Progenitor cell of endocrine pancreas (in vitro differentiated cells): ENCODE measurements at places on chromosomes 16 and 17. TPM values are rescaled to one million over a fixed set of nuclear protein-coding genes. Genes with fewer than 3 reads are reported as not detected.

DNA sequence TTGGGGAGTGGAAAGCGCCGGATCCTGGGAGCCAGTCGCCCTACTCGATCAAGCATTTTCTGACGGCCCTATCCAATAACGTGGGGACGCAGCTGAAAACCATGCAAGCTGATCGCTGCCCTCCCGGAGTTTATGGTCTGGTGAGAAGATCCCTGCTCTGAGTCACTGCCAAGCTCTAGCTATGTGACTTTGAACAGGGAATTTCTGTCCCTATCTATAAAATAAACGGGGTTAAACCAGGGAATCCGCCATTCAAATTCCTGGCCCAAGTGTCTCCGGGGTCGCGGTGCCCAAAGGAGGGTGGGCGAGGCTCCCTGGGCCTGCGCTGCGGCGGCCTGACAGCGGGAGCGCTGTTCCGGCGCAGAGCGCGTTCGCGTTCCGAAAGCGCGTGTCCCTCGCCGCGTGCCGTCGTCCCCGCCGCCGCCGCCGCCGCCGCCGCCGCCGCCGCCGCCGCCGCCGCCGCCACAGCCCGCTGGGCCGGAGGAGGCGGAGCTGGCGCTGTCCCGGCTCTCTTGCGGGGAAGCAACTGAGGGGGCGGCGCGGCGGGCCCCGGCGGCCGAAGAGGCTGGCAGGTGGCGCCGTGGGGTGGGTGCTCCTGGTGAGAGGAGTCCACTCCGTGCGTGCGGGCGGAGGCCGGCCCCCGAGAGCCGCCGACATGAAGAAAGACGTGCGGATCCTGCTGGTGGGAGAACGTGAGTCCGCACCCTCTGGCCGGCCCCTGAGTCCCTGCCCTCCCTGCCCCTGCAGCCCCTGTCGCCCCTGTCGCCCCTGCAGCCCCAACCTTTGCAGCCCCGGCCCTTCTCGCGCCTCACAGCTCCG lies at the start of gene RHOT1:
Gene RHOT1 (plus strand): TSS at position 465 of the 819 bp plus-strand sequence. CDS start 191 bp downstream, at position 656.
- peak within 1 kb of the TSS; percentile 100 for H3K4me3 ChIP-seq
- no peaks in the 10 kb centered on the region for H3K27me3 ChIP-seq
- H3K27ac ChIP-seq = peak within 1 kb of the TSS; percentile 98
- no peaks in the 10 kb centered on the region for H3K36me3 ChIP-seq

The RPS2 gene
- 2,309 and 2,385 TPM in 2 replicates for total RNA-seq

GRCh38 chr16:67087803-67088202 lies 21.9 kb upstream of the PHAF1 start:
- no peaks in the 10 kb centered on the region for H3K27me3 ChIP-seq
- peaks cover 3% of the 10 kb centered on the region for H3K4me1 ChIP-seq
- H3K4me3 ChIP-seq = no peak overlapping the region

- H3K36me3 ChIP-seq = no peaks in the 10 kb centered on the region
- DNase-seq = no peak
- H3K27me3 ChIP-seq = no peaks in the 10 kb centered on the region
- H3K4me1 ChIP-seq = peaks cover 4% of the 10 kb centered on the region
- H3K4me3 ChIP-seq = no peak overlapping the region
- H3K27ac ChIP-seq = no peak overlapping the region
Measured at GRCh38 chr17:63275318-63275970, 170.7 kb downstream of the CYB561 start.

The GAS2L2 gene
- 0.10 and 0.11 TPM in 2 replicates for total RNA-seq

GRCh38 chr17:45688353-45688752 lies 95.8 kb upstream of the CRHR1 start:
- H3K27me3 ChIP-seq = peaks cover 33% of the 10 kb centered on the region
- H3K36me3 ChIP-seq = no peaks in the 10 kb centered on the region
- H3K4me1 ChIP-seq = no peaks in the 10 kb centered on the region

GRCh38 chr17:19570544-19571062 lies 36.9 kb downstream of the SLC47A1 start:
- H3K27ac ChIP-seq = no peak overlapping the region
- H3K27me3 ChIP-seq = peaks cover 10% of the 10 kb centered on the region
- DNase-seq = no peak
- H3K4me3 ChIP-seq = no peak overlapping the region
- no peaks in the 10 kb centered on the region for H3K4me1 ChIP-seq
- no peaks in the 10 kb centered on the region for H3K36me3 ChIP-seq

GRCh38 chr16:88325087-88325750 lies 57.5 kb upstream of the ZNF469 start:
- peaks cover 12% of the 10 kb centered on the region for H3K27me3 ChIP-seq
- no peaks in the 10 kb centered on the region for H3K4me1 ChIP-seq
- no peak for DNase-seq
- H3K27ac ChIP-seq = no peak overlapping the region
- no peaks in the 10 kb centered on the region for H3K36me3 ChIP-seq
- no peak overlapping the region for H3K4me3 ChIP-seq

DNA sequence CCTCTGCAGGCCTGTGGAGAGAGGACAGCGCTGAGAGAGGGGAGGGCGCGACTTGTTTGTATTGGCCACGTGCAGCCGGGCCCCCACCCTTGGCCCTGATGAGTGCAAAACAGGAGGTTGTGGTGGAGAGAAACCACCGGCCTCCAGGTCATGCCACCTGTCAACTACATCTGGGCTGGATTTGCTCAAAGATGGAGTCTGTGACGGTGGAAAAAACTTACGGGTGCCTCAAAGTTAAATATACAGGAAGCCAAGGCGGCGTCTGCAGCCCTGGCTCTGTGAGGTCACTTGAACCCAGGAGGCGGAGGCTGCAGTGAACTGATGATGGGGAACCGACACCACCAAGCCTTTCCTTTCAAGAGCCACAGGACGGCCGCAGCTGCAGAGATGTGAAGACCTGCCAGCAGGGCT lies 15.7 kb downstream of the C16orf74 start:
- DNase-seq = no peak
- no peaks in the 10 kb centered on the region for H3K4me1 ChIP-seq
- no peaks in the 10 kb centered on the region for H3K36me3 ChIP-seq
- H3K27me3 ChIP-seq = peaks cover 20% of the 10 kb centered on the region
- no peak overlapping the region for H3K27ac ChIP-seq

DNA sequence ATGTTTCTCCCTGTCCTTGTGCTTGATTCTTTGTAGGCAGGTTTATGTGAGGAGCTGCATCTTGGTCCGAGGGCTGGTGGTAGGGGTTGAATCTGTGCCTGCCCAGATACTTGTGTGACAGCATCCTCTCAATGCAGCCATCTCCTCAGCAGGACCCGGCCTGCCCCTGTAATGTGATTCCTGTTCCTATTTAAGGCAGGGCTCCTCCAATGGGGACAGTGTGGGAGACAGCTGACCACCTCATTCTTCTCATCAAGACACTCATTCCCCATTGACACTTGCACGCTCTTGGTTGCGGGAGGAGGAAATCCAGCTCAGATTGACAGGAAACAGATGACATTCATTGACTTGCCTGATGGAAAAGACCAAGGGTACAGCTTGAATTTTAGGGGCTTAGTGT lies 384.5 kb downstream of the CPPED1 start:
- H3K36me3 ChIP-seq = no peaks in the 10 kb centered on the region
- H3K4me1 ChIP-seq = no peaks in the 10 kb centered on the region
- H3K4me3 ChIP-seq = no peak overlapping the region
- H3K27ac ChIP-seq = no peak overlapping the region
- no peak for DNase-seq

The SMPD3 gene
- total RNA-seq = 1.7 and 2.8 TPM in 2 replicates

The CEP295NL gene
- 2.3 and 2.6 TPM in 2 replicates for total RNA-seq

- H3K27me3 ChIP-seq = peaks cover 3% of the 10 kb centered on the region
- H3K4me3 ChIP-seq = peak overlapping the region; percentile 85
- peaks cover 6% of the 10 kb centered on the region for H3K4me1 ChIP-seq
- peaks cover 9% of the 10 kb centered on the region for H3K36me3 ChIP-seq
- H3K27ac ChIP-seq = peak overlapping the region; percentile 82
Measured at GRCh38 chr17:39729280-39729851, 966 bp downstream of the MIEN1 start.

The MAP3K14 gene
- 7.8 and 8.7 TPM in 2 replicates for total RNA-seq

- no peaks in the 10 kb centered on the region for H3K27me3 ChIP-seq
- no peak for DNase-seq
- no peaks in the 10 kb centered on the region for H3K4me1 ChIP-seq
- H3K36me3 ChIP-seq = peaks cover 19% of the 10 kb centered on the region
Measured at GRCh38 chr17:15480204-15480603, 12.8 kb upstream of the CDRT4 start.

DNA sequence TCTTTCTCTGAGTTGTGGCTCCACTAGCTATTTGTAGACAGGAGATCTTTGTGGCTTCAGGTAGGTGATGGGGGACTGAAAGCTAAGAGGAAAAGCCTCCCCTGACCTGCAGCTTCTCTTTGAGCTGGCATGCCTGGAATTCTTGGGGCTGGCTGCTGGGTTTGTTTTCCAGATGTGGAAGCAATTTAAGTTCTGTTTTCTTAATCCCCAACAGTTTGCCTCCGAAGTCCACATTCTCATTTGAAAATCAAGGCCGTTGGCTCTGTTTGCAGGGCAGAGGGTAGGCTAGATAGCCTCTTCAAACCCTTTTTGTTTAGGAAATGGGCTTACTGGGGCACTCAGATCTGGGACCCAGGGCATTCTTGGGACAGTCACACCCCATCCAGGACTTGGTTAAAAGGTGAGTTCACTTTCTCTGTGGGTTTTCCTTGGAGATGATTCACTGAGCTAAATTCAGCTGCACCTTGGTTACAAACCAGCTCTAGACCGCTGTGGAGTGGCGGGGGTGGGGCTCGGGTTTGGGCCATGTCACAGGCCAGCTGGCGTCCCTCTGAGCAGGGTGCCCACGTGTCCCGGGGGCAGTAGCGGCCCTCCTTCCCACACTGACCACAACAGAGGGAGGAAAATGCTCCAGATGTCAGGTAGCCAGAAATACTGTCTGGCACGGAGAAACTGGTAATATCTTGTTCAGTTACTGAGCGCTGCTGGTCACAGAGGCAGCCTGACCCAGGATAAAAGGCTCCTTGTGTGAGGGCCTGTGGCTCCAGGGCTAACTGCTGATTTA lies 108.5 kb downstream of the RAB11FIP4 start:
- peaks cover 33% of the 10 kb centered on the region for H3K4me1 ChIP-seq
- peak overlapping the region; percentile 82 for H3K27ac ChIP-seq
- H3K27me3 ChIP-seq = no peaks in the 10 kb centered on the region

DNA sequence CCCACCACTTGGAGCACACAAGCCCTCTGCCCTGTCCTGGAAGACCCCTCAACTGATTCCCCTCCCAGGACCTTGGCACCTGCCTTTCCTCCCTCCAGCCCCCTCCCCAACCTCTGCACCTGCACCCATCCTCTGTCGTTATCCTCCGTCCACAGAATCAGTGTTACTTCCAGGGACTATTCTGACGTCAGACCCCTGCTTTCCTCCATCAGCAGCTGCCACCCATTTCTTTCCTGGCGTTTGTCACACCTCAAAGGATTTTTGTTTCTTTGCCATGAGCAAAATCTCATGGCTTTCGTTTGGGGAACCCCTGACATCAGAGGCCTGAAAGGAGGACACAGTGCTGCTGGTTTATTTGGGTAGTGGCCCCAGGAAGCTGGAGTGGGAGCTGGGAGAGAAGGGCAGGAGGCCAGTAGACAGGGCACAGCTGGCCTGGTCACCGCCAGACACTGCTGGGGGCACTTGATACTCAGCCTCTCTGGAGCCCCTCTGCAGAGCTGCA lies 68.4 kb downstream of the SOCS1 start:
- H3K4me3 ChIP-seq = no peak overlapping the region
- no peak for DNase-seq
- no peaks in the 10 kb centered on the region for H3K36me3 ChIP-seq
- peaks cover 4% of the 10 kb centered on the region for H3K27me3 ChIP-seq
- H3K4me1 ChIP-seq = no peaks in the 10 kb centered on the region

- H3K27ac ChIP-seq = no peak overlapping the region
- H3K27me3 ChIP-seq = peaks cover 6% of the 10 kb centered on the region
Measured at GRCh38 chr16:6095414-6095813, 997.8 kb upstream of the EEF2KMT start.

DNA sequence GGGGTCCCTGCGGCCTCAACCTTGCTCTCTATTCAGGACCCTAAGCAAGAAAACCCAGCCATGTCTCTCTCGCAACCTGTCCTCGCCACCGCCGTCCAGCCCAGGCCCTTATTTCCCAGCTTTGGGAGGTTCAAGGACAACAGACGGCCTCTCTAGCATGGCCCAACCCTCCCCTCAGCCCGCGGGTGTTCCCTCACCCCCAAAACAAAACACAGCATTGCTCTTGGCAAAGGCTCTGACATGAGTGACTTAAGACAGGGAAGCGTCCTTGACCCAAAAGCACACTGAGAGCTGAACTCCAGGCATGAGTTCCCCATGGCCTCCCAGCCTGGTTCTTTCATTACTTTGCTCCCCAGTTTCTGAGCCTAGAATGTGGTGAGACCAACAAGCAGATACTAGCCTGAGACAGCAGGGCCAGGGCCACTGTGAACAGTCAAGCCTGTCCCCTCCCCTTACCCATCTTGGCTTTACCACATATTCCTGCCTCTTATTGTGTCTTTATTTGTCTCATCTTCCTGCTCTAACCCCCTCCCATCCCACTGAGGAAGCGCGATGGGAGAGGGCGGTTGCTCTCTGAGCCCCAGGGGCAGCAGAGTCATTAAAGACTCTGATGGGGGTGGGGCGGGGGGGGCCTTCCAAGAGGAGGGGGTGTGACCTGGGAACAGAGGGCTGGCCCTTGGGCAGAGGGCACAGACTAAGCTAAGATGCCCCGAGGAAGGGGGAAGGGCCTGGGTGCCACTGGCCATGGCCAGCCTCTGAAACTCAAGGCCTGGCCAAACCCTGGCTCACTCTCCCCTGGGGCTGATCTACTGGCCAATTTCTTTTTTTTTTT lies 11.8 kb downstream of the SREBF1 start:
- H3K4me3 ChIP-seq = no peak overlapping the region
- peak overlapping the region; percentile 96 for H3K27ac ChIP-seq
- H3K36me3 ChIP-seq = no peaks in the 10 kb centered on the region
- H3K27me3 ChIP-seq = no peaks in the 10 kb centered on the region

DNA sequence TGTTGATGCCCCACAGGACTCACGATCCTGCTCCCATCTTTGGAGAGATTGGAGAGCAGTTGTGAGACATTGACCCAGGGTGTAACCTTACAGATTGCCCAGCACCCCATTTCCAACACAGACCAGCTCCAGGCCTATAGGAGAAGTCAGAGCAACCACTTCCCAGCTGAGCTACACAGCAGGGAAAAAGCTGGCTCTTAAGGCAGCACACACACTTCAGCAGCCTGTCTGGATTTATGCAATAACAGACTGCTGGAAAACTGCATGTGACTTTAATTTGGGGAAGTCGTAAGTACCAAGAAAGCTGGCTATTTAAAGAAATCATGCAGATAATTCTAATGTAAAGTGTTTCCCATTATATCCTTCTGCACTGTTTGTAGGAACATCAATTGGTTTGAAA lies 30.8 kb downstream of the NOG start:
- H3K27me3 ChIP-seq = peaks cover 36% of the 10 kb centered on the region
- no peak overlapping the region for H3K27ac ChIP-seq
- H3K4me1 ChIP-seq = no peaks in the 10 kb centered on the region
- H3K36me3 ChIP-seq = no peaks in the 10 kb centered on the region
- no peak overlapping the region for H3K4me3 ChIP-seq

The DOC2A gene
- 4.4 and 5.0 TPM in 2 replicates for total RNA-seq

The TBC1D3 gene
- not detected in 2 replicates for total RNA-seq
